ENCODE measurements at places on chromosomes 3 and 15.

- no peak overlapping the region for H3K4me3 ChIP-seq
- H3K36me3 ChIP-seq, result no peaks in the 10 kb centered on the region
- H3K27ac ChIP-seq, result no peak overlapping the region
- H3K27me3 ChIP-seq, result peaks cover 8% of the 10 kb centered on the region
- DNase-seq, result no peak
Measured at GRCh38 chr15:67879440-67880129, 39.7 kb upstream of the RNU6-1 start.

GRCh38 chr3:195692781-195693427 is 27.9 kb upstream of the MUC20 start:
- H3K4me3 ChIP-seq, result no peak overlapping the region
- DNase-seq, result no peak
- H3K36me3 ChIP-seq, result peaks cover 41% of the 10 kb centered on the region

- H3K27ac ChIP-seq, result no peak overlapping the region
- DNase-seq, result no peak
- no peak overlapping the region for H3K4me3 ChIP-seq
- no peaks in the 10 kb centered on the region for H3K36me3 ChIP-seq
Measured at GRCh38 chr3:179113903-179114302, 34.3 kb upstream of the PIK3CA start.

DNA sequence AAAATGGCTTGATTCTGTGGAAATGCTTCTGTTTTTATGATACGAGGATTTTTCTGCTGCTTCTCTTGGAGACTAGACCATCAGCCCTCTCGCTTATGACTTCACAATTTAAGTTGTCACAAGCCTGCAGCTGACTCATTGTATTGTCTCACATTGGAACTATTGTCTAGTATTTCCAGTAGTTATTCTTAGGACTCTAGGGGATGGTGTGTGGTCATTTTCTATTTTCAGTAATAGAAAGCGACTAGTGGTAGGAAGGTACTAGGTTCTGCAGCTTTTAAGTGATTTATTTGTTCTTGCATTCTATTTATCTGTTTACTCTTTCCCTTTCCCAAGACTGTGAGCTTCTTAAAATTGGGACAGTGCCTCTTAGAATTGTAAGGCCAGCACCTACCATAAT is 66.3 kb upstream of the CRTC3 start:
- no peak overlapping the region for H3K4me3 ChIP-seq
- H3K27me3 ChIP-seq, result no peaks in the 10 kb centered on the region
- no peak for DNase-seq
- peaks cover 13% of the 10 kb centered on the region for H3K4me1 ChIP-seq

DNA sequence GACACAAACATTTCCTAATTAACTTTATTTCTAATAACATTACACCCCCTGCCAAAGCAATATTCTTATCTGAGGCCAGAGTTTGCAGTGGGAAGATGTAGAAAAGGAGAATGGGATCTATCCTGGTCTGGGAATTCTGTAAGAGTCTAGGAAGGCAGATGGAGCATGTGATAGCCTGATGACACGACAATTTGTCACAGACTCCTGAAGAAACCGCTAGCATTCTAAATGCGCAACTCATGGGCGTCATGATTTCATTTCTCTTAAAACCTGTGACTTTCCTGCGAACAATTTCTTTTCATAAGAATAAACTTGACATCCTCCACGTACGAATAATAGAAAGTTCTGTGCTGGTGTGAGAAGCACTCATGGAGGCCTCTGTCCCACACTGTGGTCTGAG is 72.9 kb upstream of the ATP10A start:
- no peak overlapping the region for H3K27ac ChIP-seq
- H3K36me3 ChIP-seq, result no peaks in the 10 kb centered on the region
- DNase-seq, result no peak
- peaks cover 2% of the 10 kb centered on the region for H3K27me3 ChIP-seq
